Astrocyte of the hippocampus (primary cell): ENCODE measurements at places on chromosomes 1 and 21.

DNA sequence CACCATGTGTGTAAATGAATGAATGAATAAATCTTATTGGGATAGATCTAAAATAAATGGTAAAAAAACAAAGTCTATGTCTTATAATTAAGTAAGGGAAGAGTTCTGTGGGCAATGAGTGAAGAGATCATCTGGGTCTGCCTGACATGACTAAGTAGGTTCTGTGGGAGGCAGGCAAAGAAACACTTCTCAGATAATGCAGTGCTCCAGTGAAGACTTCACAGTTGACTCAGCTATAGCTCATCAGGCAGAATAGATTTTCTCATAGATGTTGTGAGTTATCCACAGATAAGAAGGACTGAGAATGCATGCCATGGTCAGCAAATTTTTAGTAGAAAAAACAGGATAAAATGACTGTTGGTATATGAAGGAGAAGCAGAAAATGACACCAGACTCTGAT, 12.4 kb downstream of the KRTAP22-2 start:
- no peak for DNase-seq

DNA sequence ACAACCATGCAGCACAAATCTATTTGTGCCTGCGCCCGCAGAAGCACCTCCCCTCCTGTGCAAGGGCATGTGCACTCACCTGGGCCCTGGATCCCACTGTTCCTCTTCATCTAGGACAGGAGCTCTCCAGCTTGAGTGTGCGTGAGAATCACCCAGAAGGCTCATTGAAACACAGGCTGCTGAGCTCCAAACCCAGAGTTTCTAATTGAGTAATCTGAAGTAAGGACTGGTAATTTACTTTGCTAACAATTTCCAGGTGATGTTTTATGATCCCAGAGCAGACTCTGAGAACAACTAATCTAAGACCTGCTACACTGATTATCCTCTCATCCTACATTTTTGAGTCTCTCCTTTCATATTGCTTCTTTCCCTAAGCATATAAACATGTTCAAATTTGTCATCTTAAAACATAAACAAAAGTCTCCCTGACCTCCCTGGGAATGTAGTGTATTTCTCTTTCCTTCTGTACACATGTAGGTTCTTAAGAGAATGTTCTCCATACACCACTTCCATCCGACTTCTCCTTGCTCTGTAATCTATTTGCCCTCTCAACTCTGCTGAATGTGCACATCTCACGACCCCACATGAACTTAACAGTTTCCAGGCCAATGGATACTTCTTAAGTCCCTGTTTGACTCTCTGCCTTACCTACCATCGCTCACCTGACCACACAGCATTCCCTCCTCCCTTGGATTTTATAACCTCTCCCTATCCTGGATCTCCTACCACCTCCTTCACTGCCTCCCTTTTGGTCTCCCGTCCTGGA, 522.5 kb downstream of the SMYD3 start:
- DNase-seq: no peak

DNA sequence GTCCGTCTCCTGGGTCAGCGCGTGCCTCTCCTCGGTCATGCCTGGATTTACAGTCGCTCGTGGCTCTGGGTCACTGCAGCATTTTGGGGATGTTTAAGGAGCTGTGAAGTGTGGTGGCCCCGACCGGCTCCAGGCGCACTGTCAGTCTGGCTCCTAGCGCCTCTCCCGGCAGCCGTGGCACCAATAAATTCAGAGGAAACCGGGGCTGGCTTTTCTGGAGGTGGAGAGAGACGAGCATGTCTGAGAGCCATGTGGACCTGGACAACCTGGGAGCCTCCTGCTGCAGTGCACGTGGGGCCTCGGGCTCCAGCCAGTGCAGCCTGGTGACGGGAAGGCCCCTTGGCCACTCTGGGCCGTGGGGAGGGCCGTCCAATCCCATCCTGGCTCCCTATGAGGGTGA, 17.1 kb downstream of the PLCH2 start:
- no peak for DNase-seq

GRCh38 chr1:6416295-6416656, 3.4 kb downstream of the HES2 start:
- no peak for DNase-seq

DNA sequence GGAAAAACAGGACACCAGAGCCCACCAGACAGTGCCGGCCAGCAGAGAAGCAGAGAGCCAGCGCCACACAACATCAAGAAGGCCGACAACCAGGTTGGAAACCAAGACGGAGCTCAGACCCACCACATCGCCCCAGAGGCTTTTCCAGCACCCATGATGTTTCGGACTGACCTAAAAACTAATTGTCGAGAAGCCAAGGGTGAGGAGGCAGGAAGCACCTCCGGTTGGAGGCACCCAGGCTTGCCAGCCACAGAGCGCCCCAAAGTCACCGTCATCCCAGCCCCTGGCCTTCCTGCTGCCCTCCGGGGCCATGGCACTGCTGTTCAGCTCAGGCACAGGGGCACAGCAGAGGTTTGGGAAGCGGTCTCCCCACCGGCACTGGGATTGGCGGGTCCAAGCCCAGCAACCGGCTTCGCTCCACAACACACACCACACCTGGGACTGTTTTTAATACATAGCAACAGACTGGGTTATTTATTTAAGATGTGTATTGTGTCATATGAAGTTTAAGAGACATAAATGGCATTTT, 67.2 kb downstream of the SLC37A1 start:
- DNase-seq: no peak

DNA sequence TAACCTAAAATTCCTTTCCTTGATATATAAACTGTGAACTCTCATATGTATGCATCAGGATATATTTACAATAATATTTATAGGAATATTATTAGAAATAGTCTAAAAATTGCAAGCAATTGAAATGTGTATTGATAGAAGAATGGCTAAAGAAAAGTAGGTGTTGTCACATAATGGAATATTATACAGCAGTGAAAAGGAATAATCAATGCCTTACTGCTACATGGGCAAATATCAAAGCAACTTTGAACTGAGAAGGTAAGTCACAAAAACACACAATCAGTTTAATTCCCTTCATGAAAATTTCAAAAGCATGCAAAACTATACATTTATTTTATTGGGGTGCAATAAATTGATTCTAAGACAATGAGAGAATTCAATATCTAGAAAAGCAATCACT, 35.7 kb upstream of the CDC14A start:
- DNase-seq: no peak

- no peak for DNase-seq
Measured at GRCh38 chr21:42619166-42619565, 34.3 kb upstream of the PDE9A start.

GRCh38 chr1:234495231-234495990, 16.4 kb upstream of the TARBP1 start:
- peak; percentile 92 for DNase-seq

GRCh38 chr1:68120136-68120791, 69.8 kb upstream of the DIRAS3 start:
- DNase-seq: peak; percentile 90

- no peak for DNase-seq
Measured at GRCh38 chr1:23581219-23581618, 21.9 kb upstream of the ID3 start.

GRCh38 chr21:45051580-45052434, 22.6 kb upstream of the ADARB1 start:
- DNase-seq: no peak

- no peak for DNase-seq
Measured at GRCh38 chr1:41430582-41430981, 53.9 kb downstream of the EDN2 start.

DNA sequence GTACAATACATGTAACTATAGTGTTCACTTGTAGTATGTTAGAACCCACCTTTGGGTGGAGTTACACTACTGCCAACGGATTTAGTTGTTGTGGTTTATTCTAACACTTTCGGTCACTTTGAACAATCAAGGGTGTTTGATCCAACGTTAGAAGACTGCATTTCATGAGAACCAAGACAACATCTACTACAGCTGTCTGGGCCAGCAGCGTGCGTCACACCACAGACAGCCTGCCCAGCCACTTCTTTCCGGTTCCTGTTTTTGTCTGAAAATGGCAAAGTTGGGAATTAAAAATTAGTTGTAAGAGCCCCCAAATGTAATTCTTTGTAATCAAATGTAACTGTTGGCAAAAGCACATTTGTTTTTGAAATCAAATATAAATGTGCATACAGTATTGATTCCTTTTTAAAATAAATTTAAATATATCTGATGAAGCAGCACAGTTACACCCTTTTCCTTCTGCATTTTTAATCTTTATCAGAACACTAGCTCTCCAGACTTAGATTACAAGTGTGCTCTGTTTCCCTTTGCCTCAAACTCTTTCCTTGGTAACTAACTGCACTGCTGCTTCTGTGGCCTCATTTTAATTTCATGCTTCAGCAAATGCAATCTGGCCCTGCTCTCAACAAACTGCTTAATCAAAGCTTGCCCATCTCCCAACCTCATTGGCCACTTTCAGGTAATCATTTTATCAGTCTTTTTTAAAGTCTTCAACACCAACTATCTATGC, 86.6 kb upstream of the DPH5 start:
- no peak for DNase-seq

DNA sequence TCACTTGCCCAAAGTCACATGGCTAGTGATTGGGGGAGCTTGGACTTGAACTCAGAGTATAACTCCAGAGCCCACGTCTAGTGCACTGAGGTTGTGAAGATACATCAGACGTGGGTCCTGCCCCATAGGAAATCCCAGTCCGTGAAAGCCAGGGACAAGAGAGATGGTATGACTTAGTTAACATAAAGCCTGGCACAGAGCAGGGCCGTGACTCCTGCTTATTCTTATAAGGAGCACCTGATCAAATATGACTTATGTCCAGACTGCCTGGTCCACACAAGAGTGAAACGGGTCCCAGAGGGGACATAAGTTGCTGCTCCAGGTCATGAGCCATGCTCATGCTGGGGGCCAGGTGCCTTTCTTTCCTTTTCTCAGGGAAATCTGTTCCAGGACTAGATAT, 166.3 kb upstream of the USP24 start:
- no peak for DNase-seq

- peak; percentile 46 for DNase-seq
Measured at GRCh38 chr1:33443080-33443704, 12.3 kb upstream of the PHC2 start.

- DNase-seq: no peak
Measured at GRCh38 chr1:93111561-93111960, 32.5 kb downstream of the MTF2 start.

DNA sequence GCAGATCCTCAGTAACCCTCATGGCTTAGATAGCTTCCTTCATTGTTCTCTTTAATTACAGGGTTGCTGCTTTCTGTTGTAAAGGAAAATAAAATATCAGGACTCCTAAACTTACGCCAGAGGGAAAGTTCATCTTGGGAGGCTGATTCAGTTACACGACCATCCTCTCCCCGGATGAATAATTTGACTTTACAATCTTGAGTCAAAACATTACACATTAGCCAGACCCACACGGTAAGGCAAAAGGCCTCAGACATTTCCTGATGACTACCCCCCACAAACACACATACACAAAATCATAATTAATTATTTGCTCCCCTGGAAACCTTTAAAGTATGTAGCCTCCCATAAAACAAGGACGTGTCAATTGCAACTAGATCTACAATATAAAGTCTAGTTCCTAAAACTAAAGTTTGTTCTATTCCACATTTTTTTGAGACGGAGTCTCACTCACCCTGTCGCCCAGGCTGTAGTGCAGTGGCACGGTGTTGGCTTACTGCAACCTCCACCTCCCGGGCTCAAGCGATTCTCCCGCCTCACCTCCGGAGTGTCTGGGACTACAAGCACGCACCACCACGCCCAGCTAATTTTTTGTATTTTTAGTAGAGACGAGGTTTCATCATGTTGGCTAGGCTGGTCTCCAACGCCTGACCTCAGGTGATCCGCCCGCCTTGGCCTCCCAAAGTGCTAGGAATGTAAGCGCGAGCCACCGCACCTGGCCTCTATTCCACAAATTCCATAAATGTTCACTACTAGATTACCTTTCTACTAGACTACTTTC, 830 bp upstream of the PRDX1 start:
- DNase-seq: peak; percentile 55

DNA sequence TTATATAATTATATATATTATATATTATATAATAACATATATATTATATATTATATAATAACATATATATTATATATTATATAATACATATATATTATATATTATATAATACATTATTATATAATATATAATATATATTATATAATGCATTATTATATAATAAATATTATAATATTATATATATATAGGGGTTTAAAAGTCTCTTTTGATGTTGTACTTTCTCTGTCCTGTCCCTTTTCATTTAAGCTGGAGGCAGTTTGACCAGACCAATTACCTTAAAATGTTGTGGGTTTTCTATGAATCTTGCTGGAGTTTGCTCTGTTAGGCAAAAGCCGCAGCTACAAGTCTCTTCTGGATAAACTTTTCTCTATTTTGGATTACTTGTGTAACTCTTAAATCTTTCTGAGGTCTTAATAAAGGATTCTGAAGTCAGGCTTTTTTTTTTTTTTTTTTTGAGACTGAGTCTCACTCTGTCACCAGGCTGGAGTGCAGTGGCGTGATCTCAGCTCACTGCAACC, 22.2 kb upstream of the KIF1B start:
- no peak for DNase-seq

- DNase-seq: no peak
Measured at GRCh38 chr1:23807453-23807852, 6.9 kb upstream of the GALE start.

- peak; percentile 95 for DNase-seq
Measured at GRCh38 chr1:12604114-12604874, 13.7 kb downstream of the DHRS3 start.

DNA sequence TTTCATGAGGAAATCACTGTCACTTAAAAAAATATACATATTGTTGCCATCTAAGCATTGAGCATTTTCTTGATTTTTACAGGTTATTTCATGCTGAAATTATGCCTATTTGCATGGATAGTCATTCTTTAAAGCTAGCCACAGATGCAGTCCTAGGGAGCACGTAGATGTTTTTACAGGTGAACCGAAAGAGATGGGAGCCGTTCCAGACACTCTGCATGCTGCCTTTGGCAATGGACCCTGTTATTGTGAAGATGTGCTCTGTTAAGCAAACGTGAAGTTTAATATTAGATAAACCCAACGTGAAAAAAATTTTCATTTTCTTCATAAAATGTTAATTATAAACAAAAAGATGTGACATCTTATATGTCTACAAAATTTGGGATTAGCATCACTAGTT, 7.1 kb downstream of the PROX1 start:
- no peak for DNase-seq

- DNase-seq: peak; percentile 43
Measured at GRCh38 chr1:116478621-116479020, 92.2 kb downstream of the CD58 start.

DNA sequence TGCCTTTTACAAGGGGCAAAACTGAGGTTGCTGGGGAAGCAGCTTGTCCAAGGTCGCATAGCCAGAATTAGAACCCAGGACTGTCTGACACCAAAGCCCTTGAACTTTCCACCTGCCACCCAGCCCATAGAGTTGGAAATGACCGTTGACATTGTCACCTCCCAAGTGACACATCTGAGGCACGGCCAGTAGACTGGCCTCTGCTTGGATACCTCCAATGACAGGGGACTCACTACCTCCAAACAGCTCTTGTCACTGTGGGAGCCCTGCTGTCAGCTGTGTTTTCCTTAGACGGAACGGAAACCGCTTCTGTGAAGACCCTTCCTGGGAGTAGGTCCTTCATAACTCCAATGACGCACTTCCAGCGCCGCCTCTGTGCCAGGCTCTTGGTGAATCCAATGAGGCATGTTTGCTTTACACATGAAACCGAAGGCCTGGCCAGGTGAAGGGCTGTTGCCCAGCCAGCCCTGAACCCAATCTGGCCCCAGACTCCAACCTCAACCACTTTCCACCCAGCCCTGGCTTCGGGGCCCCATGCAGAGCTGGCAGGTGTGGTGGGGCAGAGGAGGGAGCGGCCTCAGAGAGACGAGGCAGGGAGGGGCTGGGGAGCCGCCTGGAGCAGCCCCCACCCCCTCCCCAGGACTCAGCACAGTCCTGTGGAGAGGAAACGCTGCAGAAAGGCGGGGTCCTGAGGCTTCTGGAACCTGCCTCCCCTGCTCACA, 109.2 kb upstream of the IFFO2 start:
- no peak for DNase-seq
